SK-N-SH (cell line): ENCODE measurements at places on chromosomes 13 and 19. TPM values are rescaled to one million over a fixed set of nuclear protein-coding genes. Genes with fewer than 3 reads are reported as not detected.
A peak's percentile ranks its signal among the peaks of the same experiment; 100 is the strongest.

DNA sequence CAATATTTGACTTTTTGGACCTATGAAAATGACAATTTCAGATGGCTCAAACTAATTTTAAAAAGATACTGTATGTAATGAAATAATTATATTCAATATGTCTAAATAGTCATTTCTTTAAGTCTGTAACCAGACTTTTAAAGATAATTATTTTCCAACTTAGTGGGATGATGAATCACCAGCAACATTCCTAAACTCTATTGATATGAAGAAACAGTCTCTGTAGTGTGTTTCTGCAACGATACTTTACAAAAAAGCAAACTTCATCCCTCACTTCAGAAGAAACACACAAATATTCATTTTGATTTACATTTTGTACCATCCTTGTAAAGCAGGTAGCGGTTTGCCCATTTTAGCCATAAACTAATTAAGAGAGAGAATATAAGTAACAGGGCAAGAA is 417.4 kb downstream of the EFNB2 start:
- no peak for DNase-seq

GRCh38 chr19:8224394-8225145 is 15.4 kb downstream of the CERS4 start:
- no peak for DNase-seq

DNA sequence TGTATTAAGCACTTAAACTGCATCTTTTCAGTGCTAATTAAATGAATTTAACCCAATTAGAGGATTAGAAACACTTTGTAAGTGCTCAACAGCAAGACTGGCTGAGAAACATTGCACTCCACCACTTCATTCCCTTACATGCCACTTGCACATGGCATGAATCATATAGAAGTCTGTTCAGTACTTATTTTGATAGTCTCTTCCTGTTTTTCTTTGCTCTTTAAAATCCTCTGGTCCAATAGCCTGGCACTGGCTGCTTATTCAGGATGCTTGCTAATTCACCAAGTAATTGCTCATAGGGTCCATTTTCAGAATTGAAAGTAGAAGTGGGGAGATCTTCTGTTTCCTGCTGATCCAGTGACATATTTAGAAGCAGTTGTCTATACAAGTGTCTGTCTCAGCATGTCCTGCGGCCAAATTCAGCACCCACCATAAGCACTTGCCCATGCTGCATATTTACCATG is 900.1 kb downstream of the PCDH9 start:
- DNase-seq, result no peak

DNA sequence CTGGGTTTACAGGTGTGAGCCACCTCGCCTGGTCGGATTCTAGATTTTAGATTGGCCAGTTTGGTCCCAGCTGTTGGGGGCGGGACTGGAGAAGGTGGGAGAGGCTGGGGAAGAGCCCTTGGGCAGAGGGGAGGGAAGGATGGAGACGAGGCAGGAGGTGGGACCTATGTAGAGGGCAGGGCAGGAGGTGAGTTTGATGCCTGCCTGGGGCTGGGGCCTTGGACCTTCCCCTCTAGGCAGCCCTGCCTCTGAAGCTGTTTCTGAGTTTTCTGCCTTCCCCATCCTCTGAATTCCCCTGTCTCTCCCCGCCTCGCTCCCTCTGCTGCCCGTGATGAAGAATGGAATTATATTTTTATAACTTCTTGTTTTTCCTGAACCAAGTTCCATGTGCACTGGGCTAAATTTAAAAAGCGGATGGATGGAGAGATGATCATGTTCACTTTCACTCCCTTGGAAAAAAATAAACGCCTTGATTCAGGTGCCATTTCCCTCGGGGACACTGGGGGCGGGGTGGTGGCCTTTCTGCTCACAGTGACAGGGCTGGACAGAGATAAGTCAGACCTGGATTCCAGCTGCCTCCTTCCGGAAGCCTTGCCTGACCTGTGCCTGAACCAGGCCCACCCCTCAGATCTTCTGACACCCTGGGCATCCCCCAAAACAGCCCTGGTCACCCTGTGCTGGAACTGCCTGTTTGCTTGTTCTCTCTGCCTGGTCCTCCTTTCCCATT is 16.5 kb upstream of the TNFAIP8L1 start:
- peak; percentile 60 for DNase-seq

Gene GPC5
- 0.03 and 0.26 TPM in 2 replicates for polyA plus RNA-seq

- DNase-seq, result no peak
Measured at GRCh38 chr13:83372786-83373185, 509.5 kb downstream of the SLITRK1 start.

DNA sequence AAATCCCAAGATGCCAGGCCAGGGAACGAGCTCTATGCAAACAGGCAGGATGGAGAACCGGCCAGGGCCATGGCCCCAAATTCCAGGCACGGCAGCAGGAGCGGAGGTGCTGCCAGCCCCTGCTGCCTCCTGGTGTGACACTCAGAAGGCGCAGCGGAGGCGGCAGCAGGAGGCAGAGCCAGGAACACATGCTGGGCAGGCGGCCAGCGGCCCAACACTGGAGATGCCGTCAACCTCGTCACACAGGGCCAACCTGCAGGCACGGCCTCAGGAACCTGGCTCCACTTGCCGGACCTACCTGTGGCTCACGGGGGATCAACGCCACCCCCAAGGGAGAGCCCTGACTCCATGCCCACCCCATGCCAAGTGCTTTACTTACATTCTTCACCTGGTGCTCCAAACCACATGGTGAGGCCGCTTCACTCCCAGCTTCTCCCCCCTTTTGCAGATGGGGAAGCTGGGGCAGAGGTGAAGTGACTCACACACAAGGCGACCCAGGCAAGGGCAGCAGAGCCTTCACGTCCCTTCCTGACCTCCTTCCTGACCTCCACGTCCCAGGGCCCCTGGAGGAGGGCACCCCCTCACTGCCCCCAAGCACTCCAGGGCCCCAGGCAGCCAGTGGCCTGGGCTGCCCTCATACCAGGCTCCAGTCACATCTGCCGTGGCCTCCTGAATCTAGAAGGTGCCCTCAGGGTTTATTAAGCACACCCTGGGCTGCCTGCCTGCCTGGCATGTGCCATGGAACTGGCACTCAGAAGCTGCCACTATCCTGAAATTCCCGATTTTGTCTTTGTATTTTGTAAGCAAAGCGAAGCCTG is 43.5 kb downstream of the GGACT start:
- DNase-seq, result no peak

DNA sequence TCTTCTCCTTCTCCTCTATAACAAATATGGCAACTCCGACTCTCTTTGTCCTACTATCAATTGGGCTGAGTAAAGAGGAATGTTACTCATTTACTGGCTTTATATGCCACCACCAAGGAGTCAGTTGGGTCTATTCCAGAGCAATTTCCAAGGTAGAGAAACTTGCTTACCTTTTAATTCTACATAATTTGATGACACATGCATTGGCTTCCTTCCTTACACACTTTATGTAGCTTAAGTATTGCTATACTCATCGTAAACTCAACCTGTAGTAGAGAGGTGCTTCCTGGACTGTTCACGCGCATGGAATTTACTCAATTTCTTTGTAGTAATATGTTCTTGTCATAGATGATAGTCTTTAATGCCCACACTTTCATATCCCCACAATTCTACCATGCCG is 160.7 kb downstream of the LMO7 start:
- no peak for DNase-seq

DNA sequence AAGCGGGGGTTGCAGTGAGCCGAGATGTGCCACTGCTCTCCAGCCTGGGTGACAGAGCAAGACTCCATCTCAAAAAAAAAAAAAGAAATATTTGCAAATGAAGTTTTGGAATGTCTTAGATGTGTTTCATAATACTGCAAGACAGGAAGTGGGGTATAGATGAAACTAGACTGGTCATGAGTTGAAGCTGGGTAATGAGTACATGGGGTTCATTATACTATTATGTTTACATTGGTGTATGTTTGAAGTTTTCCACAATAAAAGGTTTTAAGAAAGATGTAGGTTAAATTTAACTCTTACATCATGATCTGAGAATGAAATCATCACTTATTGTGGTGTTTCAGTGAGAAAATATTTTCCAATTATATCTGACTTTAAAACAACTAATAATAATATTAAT is 19.0 kb downstream of the FNDC3A start:
- no peak for DNase-seq

Gene SAFB2
- polyA plus RNA-seq, result 20.3 and 37.7 TPM in 2 replicates

- no peak for DNase-seq
Measured at GRCh38 chr19:5231857-5232678, 108.5 kb downstream of the PTPRS start.

DNA sequence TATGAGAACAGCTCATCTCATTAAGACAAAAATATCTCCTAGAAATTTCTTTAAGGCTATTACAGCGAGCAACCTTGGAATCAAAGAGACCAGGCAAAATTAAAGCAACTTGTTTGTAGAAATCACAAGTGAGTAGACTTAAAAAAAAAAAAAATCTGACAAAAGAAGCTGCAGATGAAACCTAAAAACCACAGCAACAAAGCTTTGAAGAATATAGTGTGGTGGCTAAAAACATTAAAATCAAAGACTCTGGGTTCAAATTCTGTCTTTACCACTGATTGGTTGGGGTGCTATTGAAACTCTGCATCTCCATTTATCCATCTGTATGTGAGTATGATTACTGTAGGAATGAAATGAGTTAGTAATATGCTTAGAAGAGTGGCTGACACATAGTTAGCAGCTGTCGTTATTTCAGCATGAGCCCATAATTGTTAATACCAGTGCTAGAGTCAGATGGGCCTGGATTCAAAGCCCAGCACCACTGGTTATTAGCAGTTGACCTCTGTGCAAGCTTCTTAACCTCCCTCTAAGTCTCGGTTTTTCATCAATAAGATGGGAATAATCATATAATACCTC is 157.6 kb downstream of the FOXO1 start:
- DNase-seq, result no peak

- DNase-seq, result peak; percentile 55
Measured at GRCh38 chr13:41352935-41353840, 42.1 kb downstream of the NAA16 start.

- DNase-seq, result no peak
Measured at GRCh38 chr19:10921910-10922637, 6.4 kb downstream of the YIPF2 start.

Gene MYH14
- 0.02 TPM in 1 of 2 replicates, not detected in the other for polyA plus RNA-seq

- DNase-seq, result no peak
Measured at GRCh38 chr13:79943346-79944023, 397.4 kb downstream of the SPRY2 start.

DNA sequence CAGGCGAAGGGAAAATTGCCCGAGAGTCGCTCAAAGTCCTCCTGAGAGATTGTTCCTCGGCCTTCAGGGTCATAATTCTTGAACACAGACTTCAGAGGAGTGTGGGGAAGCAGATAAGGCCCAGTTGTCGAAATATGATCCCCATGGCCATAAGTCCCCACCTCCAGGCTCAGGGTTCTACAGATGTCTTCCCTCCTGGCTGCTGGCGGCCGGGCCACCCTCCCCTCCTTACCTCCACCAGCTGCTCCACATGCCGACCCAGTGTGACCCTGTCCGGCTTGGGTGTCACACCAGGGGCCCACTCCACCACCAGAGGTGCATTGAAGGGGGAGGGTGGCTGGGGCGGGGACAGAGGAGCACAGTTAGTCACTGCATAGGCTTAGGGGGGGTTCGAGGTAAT is 10.1 kb downstream of the FAM98C start:
- no peak for DNase-seq

DNA sequence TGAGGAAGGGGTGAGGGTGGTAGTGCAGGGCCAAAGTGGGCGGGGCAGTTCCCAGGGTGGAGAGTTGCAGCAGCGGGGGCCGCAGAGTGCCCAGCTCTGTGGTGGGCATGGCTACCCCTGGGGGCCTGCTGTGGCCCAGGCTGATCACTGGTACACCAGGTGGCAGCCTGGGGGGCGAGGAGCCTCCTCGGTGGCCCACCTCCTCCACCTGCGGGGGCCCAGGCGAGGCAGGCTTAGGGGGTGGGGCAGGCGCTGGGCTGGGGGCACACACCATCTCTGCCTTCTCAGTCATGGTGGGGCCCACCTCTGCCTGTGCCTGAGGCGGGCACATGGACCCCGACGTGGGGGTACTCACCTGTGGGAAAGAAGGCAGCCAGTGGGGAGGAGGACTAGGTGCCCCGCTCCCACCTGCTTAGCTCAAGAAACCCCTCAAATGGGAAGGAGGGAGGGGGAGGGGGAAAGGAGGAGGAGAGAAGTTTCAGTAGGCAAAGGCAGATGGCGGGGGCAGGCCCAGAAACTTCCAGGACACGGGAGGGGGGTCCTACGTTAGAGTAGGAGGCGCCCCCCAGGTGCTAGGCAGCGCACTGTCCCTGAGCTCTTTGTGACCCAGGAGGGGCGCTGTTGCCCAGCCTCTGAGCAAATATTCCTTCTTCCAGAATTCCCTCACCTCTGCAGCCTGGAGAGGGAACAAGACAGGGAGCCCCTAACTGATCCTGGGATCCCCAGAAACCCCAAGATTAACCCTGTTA is 1.6 kb downstream of the LYL1 start:
- no peak for DNase-seq

DNA sequence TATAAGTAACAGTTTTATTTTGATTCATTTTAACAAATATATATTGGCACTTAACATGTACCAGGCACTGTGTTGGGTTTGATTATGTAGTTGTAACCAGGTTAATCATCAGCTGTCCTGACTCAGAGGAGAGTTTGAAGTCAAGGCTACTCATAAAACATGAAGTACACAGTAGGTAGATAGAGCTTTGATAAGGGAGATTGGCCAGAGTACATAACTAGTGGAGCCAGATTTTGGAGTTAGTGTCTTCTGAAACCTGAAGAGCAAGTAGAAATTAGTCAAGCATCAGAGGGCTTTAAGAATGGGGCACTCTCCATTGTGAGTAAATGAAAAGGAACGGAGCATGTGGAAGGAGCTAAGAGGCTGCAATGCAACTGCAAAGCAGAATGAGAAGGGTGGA is 333.9 kb downstream of the RFC3 start:
- DNase-seq, result no peak

- no peak for DNase-seq
Measured at GRCh38 chr19:39563408-39563807, 23.4 kb upstream of the EID2 start.

GRCh38 chr13:78636495-78636894 is 22.5 kb downstream of the OBI1 start:
- DNase-seq, result no peak

DNA sequence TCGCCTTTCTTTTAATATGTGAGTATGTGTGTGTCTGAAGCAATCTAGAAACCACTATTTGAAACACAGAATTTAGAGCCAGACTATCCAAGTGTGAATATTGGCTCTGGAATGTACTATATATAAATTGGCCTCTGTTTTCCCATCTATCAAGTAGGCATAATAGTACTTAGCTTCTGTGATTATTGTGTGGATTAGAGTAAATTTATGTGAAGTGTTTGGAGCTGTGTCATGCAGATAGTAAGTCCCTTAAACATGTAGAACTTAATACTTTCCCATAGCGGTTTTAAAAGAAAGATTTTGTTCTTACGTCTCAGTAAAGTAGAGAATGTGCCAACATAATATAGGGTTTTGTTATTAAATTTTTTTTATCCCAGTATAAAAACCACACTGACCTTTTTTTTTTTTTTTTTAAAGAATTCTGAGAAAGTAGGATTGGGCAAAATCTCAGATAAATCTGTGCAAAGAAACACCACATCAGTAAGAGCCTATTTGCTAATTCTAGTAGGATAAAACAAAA is 432.3 kb downstream of the RFC3 start:
- DNase-seq, result no peak
